ENCODE measurements at places on chromosomes 12 and 14. TPM values are rescaled to one million over a fixed set of nuclear protein-coding genes. Genes with fewer than 3 reads are reported as not detected.

The FLRT2 gene
- 13.0 TPM for total RNA-seq

The LRP1-AS gene
- not detected for total RNA-seq

The CLEC6A gene
- not detected for total RNA-seq

The ACSS3 gene
- total RNA-seq = 7.5 TPM

The PAPLN gene
- 25.6 TPM for total RNA-seq

The APOF gene
- total RNA-seq = not detected

DNA sequence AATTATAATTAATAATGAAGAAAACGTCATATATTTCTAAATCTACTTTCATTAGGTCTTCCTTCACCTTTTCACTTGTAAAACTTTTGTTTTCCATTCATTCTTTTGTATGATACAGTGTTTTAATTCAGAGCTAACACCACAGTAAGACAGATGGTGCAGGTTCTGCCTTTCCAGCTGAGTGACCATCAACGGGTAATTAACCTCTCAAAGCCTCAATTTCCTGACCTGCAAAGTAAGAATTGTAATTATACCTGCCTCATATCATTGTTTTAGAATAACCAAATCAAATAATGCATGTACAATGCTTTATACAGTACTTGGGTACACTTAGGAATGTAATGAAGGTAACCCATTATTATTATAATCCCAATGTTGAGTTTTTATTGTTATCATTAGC, 157.6 kb downstream of the FOXA1 start:
- no peaks in the 10 kb centered on the region for H3K36me3 ChIP-seq
- no peak for DNase-seq
- H3K4me1 ChIP-seq = no peaks in the 10 kb centered on the region
- H3K4me3 ChIP-seq = no peak overlapping the region
- H3K27me3 ChIP-seq = no peaks in the 10 kb centered on the region

DNA sequence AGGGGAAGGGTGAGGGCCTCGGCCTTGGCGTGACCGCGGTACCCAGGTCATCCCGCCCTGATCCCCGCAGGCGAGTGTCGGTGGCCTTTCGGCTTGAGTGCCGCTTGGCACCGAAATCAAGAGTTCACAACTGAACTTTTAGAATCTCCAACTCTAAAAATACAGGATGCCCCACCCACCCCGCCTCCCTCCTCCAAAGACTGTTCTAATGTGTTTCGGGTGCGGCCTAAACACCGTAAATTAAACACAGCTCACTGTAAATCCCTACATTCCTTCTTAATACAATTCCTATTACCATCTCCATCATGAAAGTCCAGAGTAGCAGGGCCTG, 11.4 kb downstream of the SCNN1A start:
- peak overlapping the region; percentile 68 for H3K4me3 ChIP-seq
- no peak for DNase-seq
- no peaks in the 10 kb centered on the region for H3K36me3 ChIP-seq
- peak overlapping the region; percentile 89 for H3K27ac ChIP-seq
- H3K27me3 ChIP-seq = no peaks in the 10 kb centered on the region

- no peaks in the 10 kb centered on the region for H3K27me3 ChIP-seq
- H3K4me3 ChIP-seq = no peak overlapping the region
- no peak overlapping the region for H3K27ac ChIP-seq
- H3K36me3 ChIP-seq = no peaks in the 10 kb centered on the region
- H3K4me1 ChIP-seq = no peaks in the 10 kb centered on the region
- DNase-seq = no peak
These were observed 15.8 kb upstream of the HNF1A start for GRCh38 chr12:120962532-120963020.

GRCh38 chr12:60577607-60578006, 981.8 kb downstream of the SLC16A7 start:
- H3K36me3 ChIP-seq = no peaks in the 10 kb centered on the region
- H3K27me3 ChIP-seq = no peaks in the 10 kb centered on the region
- H3K4me1 ChIP-seq = no peaks in the 10 kb centered on the region
- DNase-seq = no peak
- no peak overlapping the region for H3K27ac ChIP-seq

GRCh38 chr14:35992816-35993683, 166.9 kb downstream of the BRMS1L start:
- no peak overlapping the region for H3K27ac ChIP-seq
- no peaks in the 10 kb centered on the region for H3K36me3 ChIP-seq

DNA sequence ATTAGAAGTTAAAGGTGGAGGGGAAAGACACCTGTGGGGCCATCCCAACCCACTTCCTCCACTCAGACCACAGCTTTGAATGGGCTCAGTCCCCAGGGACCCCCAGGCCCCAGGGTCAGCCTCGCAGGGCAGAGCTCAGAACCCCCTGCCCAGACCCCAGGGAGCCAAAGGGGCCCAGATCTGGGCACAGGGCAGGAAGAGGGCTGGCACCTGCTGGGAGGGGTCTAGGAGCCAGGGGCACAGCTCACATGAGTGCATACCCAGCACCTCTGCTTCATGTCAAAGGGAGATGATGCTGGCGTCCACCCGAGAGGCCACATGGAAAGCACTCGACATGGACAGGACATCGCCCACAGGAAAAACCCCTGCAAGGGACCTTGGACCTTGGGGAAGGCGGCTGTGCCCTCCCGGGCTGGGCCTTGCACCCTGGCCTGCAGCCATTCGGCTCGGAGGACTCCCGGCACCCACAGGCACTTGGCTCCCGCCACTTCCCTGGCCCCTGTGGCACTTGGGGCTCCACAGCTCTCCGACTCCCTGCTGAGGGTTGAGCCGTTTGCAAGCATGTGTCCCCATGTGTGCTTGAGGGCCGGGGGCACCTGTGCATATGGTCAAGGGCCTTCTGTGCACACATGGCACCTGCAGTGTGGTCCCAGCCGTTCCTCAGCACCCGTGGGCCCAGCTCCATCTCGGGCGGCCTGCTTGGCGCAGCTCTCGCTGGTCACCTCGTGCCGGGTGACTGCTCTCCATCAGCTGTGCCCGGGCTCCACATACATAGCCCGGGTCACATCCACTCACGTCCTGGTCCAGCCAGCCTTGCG, 7.8 kb upstream of the AMN start:
- no peak overlapping the region for H3K4me3 ChIP-seq
- no peaks in the 10 kb centered on the region for H3K27me3 ChIP-seq

- peaks cover 18% of the 10 kb centered on the region for H3K4me1 ChIP-seq
- no peaks in the 10 kb centered on the region for H3K27me3 ChIP-seq
- peak overlapping the region; percentile 72 for H3K4me3 ChIP-seq
- peak overlapping the region; percentile 97 for H3K27ac ChIP-seq
These were observed 1.8 kb upstream of the BHLHE41 start for GRCh38 chr12:26126340-26127284.

DNA sequence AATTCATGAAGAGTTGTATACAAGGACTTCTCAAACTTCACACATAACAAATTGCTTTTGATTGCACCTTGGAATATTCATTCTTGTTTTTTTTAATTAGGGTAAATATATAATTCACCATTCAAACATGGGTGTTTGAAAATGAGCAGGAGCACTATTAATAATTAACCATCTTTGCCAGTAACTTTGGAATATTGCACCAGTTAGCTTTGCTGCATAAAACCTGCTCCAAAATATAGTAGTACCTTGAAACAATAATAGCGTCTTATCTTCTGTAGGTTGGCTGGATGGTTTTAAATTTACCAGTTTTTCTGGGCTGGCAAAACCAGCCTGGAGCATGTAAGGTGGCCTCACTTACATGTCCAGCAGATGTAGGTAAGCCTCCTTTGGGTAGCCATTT, 1112.4 kb downstream of the TRHDE start:
- no peak for DNase-seq
- no peak overlapping the region for H3K4me3 ChIP-seq
- H3K27ac ChIP-seq = no peak overlapping the region
- H3K36me3 ChIP-seq = no peaks in the 10 kb centered on the region
- H3K27me3 ChIP-seq = no peaks in the 10 kb centered on the region
- no peaks in the 10 kb centered on the region for H3K4me1 ChIP-seq

Data from esophagus muscularis mucosa (tissue), 4 donors.